ENCODE measurements at places on chromosomes 2 and 18.

- no peak for DNase-seq
Measured at GRCh38 chr2:170924969-170925368, 4.1 kb upstream of the GORASP2 start.

DNA sequence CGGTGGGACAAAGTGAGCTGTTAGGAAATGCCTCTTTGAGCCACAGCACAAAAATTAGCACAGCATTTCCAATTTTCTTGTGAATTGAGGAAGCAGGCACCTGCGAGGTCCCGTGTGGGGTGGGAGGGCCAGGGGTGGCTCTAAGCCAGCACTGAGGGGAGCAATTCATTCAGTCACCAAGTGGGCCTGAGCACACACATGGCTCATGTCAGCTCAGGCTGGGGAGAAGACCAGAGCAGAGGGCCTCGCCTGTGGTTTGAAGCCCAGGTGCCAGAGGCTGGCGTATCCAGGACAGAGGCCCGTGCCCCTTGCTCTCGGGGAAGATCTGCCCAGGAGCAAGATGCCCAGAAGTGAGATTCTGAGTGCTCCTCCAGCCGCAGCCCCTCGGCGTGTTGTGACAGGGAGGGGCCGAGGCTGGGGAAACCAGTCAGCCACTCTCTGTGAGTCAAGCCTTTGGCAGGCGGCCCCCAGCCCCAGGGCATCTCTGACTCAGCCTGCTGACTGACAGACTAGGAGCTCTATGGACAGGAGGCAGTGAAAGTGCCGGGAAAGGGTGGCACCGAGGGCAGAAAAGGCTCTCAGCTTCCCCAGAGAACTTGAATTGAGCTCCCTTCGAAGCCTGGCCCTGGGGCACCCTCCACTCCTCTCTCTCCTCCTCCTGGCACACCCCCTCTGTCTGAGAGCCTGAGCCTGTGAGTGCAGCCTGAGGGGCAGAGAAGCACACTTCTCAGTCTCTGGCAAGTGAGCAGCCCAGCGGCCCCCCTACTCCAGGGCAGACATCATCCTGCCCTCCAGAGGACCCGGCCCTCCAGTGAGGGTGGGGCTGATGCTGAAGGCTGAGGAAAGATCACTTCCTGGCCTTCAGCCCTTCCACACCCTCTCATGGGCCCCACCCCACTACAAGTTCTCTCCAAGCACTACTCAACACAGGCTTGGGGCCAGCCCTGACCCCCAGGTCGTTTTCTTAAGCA lies 32.3 kb downstream of the CYP26B1 start:
- DNase-seq: no peak

GRCh38 chr2:24576617-24577016 lies 85.6 kb downstream of the NCOA1 start:
- no peak for DNase-seq

DNA sequence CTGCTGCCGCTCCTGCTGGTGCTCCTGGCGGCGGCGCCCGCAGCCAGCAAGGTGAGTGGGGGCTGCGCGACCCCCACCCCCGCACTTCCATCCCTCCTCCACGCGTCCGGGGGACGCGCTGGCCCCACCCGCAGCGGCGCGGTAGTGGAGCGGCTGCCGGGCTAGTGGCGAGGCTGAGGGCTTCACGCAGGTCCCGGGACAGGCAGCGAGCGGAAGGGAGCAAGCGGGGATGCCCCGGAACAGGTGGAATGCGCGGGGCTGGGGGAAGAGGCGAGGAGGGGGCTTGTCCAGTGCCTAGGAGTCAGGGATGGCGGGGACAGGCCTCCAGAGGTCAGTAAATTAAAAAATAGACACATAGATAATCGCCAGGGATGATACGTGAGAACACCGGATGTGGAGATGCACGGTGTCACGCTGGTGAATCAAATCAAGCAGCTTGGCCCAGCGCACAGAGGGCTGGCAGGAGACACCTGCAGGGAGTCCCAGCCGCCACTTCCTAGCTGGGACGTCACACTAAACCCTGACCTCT lies 403 bp downstream of the COL4A3 start:
- DNase-seq: no peak

- no peak for DNase-seq
Measured at GRCh38 chr2:205259121-205259520, 423.2 kb upstream of the NRP2 start.

- DNase-seq: no peak
Measured at GRCh38 chr2:234930397-234930796, 21.4 kb upstream of the SH3BP4 start.

DNA sequence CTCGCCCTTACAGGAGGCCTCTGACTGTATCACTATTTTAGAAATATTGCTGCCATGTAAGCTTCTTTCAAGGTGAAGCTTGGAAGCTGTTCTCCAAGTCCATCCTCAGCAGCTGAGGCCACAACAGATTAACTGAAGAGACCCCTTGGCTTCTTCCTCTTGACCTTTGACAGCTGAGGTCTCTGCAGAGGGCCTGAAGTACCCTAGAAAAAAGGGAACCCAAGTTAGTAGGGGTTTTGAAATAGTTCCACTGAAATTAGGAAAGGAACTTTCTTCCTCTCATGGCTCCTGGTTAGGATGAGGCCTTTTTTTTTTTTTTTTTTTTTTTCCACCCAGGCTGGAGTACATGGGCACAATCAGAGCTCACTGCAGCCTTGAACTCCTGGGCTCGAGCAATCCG lies 15.5 kb upstream of the IHH start:
- no peak for DNase-seq

- no peak for DNase-seq
Measured at GRCh38 chr2:119439574-119440500, 8.2 kb downstream of the TMEM37 start.

GRCh38 chr2:162073888-162074631 lies at the start of gene DPP4:
TSS of gene DPP4 (minus strand) at chr2:162074215. CDS start at chr2:162073981, 234 bp downstream.
- DNase-seq: no peak

GRCh38 chr2:53493210-53493609 lies 274.4 kb upstream of the CHAC2 start:
- no peak for DNase-seq

- no peak for DNase-seq
Measured at GRCh38 chr2:175726223-175726622, 275.8 kb downstream of the LNPK start.

DNA sequence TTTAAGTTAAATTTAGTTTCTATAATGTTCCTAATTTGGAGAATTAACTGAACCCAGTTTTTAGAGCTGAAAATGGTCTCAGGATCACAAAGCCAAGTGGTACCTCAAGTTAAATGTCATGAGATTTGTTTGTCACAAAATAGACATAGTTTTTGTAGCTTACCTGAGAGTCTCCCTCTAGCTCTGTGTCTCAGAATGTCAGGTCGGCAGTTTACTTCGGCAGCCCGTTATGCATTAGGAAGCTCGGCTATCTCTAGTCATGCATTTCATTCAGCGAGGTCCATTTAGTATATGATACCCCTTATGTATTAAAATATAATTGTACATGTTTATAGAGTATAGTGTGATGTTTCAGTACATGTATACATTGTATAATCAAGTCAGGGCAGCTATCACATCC lies 155.6 kb downstream of the EML6 start:
- no peak for DNase-seq

GRCh38 chr2:60519231-60519863 lies 34.1 kb downstream of the BCL11A start:
- DNase-seq: no peak

DNA sequence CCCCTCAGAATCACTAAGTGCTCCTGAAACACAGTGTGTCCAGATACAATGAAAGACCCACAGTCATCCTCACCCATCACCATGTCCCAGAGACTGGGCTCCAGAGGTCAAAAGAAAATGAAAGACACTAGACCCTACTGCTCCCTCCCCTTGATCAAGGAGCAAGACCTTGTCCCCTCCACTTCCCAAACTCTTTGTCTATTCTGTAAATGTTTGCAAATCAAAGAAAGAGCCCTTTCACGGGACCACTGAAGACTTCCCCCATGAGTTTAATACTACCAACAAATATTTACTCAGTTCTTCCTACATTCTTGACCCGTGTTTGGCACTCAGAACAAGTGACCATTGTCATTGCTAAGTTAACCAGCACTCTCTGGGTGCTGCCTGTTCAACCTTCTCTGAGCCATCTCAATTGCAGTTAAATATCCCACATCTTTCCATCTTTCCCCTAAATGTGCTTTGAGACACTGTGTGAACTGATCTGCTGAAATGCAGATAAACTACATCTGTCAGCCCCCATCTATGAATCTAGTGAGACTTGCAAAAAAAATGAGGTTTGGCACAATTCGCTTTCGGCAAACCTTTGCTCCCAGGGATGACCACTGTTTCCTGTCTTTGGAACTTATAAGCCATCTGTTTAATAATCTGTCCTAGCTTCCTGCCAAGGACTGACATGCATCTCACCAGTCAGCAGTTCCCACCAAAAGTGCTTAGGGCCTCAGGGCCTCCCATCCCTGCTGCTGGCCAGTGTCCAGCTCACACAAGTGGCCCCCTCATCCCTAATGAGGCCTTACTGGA lies 170.3 kb downstream of the GFPT1 start:
- DNase-seq: no peak

GRCh38 chr18:45398448-45398847 lies 216.8 kb upstream of the SLC14A2 start:
- DNase-seq: no peak

- peak; percentile 58 for DNase-seq
Measured at GRCh38 chr18:13823707-13824395, at the start of gene MC5R. TSS of gene MC5R (plus strand) at chr18:13824149. CDS start at chr18:13825766, 1,617 bp downstream.

GRCh38 chr2:197675711-197676188 lies 363 bp upstream of the RFTN2 start:
- DNase-seq: no peak

DNA sequence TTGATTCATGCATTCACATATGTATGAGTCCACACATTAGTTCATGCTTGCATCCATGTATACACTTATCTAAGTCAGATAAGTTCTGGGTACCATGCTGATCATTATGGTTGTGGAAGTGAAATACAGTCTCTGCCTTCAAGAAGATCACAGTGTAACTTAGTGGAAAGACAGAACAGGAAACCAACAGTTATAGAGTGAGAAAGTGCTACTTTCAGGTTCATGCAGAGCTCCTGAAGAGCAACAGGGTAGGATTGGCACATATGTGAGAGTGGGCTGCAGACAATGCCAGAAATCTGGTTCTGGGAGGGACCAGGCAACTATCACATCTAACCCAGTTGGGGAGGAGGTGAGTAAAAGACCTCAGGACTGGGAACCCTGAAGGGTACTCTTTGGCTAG lies 35.4 kb upstream of the PGAP1 start:
- no peak for DNase-seq

GRCh38 chr18:8081872-8082553 lies 514.9 kb downstream of the PTPRM start:
- no peak for DNase-seq

DNA sequence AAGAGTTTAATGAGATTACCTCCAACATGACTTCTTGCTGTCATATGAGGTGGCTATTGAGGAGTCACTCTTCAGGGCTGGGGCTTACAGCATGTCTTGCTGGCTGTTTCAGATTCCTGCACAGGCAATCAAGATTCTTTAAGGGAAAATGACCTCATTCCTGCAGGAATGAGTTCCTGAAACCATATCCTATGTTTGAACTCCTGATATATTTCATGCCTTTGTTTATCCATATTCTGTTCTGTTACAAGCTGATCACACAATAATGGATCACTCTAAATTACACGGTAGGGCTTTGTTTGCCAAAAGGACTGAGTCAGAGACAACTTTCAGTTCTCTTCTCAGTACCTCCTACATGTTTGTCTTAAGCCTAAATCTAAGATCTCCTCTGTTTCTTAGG lies 879.8 kb upstream of the PIK3C3 start:
- DNase-seq: no peak

DNA sequence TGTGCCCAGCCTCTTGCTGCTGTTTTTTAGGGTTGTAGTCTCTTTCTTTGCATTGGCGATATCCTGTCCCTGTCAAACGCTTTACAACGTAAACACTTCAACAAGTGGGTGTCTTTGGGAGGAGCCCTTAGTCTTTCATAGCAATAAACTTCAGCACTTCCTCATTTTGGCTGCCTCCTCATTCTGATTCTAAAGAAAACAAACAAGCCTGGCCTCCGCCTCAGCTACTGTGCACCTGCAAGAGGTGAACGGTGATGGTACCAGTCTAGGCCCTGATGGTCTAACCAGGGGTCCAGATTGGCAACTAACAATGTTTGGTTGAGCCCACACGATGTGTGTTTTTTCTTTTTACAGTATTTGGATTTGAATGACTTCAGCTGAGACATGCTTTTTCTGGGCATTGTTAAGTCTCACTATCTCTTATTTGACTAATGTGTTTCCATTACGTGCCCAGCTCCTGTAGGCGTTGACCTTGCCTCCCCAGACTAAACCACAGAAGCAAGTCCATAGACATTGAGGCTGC lies 53.2 kb upstream of the CUL3 start:
- no peak for DNase-seq

DNA sequence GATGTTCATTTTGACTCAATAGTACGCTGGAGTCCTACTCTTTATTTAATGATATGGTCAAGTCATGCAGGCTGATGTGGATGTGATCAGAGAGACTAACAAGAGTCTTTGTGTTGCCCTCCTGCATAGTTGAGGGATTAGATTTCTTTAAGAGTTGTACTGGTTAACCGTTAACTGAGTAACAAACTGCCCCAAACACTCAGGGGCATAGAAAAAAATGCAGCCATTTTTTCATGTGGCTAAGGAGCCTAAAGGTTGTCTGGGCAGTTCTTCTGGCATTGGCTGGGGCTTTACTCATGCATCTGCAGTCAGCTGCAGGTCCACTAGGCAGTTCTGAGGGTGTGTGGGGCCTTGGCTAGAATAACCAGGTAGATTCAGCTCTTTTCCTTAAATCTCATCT lies 32.5 kb downstream of the DOCK10 start:
- no peak for DNase-seq

- no peak for DNase-seq
Measured at GRCh38 chr2:104501929-104502328, 352.0 kb upstream of the POU3F3 start.

DNA sequence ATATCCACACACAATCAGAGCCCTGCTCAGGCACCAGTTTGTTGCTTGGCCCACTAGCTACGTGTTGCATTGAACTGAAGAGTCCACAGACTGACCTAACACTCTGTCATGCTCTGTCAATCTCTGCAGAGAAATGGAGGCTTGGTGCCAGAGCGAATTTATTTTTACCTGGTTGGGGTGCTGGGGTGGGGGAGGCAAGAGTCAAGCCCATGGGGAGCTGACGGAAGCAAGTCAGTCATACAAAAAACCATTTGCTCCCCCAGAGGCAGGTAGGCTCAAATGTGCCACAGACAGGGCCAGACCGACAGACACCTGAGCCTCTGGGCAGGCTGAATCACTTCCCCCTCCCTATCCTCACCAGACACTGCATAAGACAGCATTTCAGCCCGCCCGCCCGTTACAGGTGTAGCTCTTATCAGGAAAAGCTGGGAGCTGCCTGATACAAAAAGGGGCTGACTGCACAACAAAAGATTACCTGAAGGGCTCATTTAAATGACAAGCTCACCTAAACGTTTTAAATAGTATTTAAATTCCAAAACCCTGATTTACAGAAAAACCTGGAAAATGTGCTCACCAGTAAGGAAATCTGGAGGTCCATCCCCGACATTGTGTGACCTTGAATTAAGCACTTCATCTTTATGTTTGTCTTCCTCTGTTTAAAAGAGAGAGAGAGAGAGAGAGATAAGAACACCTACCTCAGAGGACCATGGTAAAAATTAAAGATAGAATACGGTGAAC lies 2.1 kb upstream of the PCBP1 start:
- DNase-seq: peak; percentile 21
